ENCODE measurements at places on chromosomes 5 and 9.

DNA sequence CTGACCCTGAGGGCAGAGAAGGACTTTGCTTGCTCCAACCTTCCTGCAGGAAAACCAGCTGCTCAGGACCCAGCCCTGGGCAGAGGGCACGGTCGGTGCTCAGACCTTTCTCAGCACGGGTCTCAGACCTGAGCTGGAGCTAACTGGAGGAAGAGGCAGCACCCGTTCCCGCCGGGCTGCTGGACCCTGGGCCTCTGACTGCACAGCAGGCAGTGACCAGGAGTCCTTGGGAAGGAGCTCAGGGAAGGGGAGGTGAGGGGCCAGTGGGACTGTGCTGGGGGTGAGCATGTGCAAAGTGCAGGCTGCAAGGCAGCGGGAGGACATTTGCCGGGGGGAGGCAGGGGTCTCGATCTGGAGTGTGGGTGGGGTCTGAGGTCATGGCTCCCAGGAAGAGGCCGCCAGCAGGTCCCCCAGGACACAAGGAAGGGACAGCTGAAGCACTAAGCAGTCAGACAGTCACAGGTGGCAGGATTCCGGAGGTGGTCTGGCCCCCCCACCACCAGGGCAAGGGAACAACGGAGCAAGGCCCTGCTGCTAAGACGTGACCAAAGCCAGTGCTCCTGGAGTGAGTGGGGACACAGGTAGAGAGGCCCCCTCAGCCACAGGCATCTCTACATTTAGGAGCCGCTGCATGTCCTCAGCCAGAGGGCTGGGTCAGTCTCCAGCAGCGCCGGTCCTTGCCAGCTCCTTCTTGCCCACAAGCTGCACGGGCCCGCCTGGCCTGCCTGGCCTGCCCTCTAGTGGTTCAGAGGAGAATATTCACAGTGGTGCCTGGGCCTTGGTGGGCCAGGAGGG, 4.8 kb upstream of the DPM2 start:
- DNase-seq, result peak; percentile 74

- DNase-seq, result no peak
Measured at GRCh38 chr9:129011761-129012181, 16.4 kb downstream of the SH3GLB2 start.

DNA sequence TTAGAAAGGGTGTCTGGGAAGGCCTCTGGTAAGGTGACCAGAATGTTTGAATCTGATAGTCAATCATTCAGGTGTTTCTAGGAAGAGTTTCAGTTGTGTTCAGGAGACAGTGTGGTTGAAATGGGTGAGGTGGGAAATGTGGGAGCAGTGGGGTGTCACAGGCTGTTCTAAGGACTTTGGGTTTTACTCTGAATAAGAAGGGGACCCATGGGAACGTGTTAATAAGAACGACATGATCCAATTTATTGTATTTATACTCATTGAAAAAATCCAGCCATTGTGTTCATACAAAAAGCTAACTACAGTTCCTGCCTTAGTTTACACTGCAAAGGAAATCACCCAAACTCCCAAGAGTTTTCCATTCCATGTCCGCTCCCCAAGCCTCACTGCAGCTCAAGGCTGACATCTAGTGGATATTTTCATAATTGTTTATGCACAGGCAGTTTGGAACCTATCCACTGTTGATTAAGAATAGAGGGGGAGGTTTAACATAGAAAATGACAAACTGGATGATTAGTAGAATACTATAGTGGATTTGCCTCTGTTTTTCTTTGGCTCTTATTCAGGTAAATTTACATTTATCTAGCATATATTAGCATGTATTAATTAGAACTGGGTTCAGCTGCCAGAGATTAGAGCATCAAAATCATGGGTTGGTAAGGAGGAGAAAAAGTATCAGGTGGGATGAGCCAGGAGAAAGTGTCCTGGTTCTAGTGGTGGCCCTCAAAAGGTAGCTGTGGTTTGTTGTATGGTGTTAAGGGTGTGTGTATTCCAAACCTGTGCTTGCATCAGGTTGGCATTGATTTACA, 17.7 kb downstream of the CAVIN4 start:
- peak; percentile 36 for DNase-seq

- DNase-seq, result no peak
Measured at GRCh38 chr5:18959535-18959934, 1028.5 kb downstream of the CDH18 start.

DNA sequence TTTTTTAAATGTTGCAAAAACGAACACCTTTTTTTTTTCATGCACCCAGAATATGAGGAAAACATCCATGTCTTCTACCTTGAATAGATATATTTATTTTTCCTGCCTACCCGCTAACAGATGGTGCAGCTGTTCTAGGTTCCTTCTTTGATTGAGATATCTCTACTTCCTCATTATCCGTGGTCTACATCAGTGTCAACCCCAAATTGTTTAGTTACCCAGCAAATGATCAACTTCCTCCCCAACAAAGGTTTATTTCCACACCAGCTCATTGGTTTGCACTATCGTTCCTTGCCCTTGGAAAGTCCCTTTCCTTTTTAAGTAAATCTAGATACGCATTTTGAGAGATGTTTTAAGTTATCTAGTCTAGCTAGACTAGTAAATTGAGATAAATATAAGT, 166.4 kb downstream of the PRR16 start:
- DNase-seq, result no peak

- DNase-seq, result no peak
Measured at GRCh38 chr5:121271546-121271945, 580.1 kb upstream of the FTMT start.

- no peak for DNase-seq
Measured at GRCh38 chr5:113128082-113128481, 151.5 kb downstream of the DCP2 start.

GRCh38 chr5:118173340-118173739, 815.0 kb downstream of the DTWD2 start:
- DNase-seq, result no peak

DNA sequence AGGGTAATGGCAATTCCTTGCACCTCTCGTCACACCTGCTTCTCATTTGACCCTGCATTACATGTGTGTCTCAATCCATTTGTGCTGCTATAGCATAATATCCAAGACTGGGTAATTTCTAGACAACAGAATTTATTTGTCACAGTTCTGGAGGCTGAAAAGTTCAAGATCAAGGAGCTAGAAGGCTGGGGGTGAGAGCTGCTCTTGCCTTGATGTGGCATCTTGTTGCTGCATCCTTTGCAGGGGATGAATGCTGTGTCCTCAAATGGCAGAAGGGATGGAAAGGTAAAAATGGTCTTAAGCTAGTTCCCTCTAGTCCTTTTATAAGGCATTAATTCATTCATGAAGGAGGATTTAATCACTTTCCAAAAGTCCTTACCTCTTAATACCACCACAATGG, 323.7 kb upstream of the RPS23 start:
- DNase-seq, result no peak

GRCh38 chr5:91212714-91213092, 170.4 kb downstream of the ARRDC3 start:
- no peak for DNase-seq

DNA sequence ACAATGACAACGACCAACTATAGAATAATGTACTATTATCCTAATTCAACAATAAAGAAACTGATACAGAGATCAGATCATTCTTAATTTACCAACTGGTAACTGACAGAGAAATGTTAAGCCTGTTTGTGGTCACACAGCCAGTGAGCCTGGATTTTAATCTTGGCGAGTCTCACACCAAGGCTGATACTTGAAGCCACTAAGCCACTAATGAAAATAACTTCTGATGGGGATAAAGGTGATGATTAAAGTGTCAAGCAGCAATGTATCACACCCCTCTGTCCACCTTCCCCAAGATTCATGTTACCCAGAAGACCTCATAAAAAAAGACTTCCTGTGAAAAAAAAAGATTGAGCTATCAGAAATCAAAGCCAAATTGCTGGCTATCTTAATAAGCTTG, 350.5 kb downstream of the SPOCK1 start:
- no peak for DNase-seq

DNA sequence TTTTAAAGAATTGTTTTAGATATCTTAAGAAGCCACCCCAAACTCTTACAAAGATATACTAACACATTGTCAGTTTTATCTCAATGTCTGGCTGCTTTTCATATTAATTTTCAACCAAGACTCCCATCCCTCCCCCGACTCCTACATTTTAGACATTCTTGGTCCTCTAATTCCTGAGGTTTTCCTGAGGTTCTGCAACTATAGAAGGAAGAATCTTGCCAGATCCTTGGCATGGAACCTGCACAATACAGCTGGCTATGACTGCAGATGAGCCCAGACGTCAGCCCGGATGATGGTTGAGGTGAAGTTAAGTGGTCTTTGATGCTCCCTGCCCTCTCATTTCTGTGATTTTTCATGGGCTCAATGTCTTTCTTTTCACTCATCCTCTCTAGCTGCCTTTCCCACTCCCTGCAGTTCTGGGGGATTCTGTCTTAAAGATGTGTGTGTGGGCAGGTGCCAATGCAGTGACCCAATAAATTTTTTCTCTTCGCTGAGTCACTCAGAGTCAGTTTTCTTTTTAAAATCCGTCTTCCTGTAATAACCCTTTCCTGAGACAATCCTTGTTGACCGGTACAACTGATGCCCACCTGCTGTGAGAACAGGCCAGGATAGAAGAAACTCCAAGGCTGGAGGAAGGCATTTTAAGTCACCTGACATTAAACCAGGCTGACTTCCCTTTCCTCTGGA, 237.8 kb upstream of the GAS1 start:
- DNase-seq, result no peak

DNA sequence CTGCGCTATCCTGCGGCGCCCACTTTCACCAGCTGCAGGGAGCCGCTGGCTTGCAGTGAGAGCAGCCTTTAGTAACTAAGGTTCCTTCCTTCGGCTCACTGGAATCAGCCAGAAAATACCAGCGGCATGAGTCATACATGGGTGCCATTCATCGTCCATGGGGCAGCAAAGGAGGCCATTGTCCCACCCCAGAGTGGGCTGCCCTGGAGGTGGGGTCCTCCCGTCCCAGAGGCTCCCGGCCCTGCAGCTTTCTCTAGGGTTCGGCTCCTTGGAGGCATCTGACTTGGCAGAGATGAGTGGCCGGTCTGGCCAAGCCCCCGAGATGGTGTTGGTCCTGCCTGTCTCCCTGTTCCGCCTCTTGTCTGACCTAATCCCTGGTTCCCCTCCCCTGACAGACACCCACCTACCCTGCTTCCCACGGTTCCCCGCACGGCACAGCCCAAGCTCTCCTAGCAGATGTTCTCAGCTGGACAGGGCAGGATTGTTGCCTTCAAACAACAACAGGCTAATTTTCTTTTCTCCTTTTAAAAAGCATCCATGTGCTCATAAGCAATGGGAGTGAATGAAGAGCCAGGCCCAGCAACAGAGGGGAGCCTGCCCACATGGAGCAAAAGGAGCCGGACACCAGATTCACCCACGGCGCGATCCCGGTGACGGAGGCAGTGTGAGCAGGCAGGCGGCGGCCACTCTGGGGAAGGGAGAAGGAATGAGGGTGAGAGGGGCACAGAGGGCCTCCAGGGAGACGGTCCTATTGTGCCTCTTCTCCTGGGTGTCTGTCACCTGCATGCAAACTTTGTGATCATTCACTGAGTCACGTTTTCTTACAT, 97.0 kb upstream of the COL5A1 start:
- DNase-seq, result no peak

- no peak for DNase-seq
Measured at GRCh38 chr5:7461371-7461770, 65.4 kb downstream of the ADCY2 start.

DNA sequence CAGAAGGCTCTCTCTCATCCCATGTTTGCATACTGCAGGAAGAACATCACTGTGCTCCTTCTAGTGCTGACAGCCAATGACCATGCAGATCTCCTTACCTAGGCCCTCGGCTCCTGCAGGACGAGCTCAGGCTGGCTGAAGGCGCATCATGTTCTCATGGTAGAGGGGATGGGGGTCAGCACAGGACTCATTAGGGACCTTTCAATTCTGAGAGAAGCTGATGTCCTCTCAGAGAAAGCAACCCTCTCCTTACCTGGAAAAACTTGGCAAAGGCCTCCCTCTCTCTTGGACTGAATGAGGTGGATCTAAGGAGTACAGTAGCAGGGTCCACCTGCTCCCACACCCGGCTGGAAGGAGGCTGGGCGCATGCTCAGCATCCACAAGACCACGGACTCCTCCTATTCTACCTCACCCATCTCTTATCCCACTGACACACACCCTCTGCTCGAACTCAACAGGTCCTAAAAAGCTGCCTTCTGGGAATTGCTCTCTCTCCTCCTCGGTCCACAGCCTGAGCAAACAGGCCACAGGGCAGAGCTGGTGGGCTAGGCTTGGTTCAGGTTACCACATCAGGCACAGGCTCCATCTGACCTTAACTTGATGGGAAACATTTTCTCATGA, 2.9 kb downstream of the IPPK start:
- DNase-seq, result no peak

DNA sequence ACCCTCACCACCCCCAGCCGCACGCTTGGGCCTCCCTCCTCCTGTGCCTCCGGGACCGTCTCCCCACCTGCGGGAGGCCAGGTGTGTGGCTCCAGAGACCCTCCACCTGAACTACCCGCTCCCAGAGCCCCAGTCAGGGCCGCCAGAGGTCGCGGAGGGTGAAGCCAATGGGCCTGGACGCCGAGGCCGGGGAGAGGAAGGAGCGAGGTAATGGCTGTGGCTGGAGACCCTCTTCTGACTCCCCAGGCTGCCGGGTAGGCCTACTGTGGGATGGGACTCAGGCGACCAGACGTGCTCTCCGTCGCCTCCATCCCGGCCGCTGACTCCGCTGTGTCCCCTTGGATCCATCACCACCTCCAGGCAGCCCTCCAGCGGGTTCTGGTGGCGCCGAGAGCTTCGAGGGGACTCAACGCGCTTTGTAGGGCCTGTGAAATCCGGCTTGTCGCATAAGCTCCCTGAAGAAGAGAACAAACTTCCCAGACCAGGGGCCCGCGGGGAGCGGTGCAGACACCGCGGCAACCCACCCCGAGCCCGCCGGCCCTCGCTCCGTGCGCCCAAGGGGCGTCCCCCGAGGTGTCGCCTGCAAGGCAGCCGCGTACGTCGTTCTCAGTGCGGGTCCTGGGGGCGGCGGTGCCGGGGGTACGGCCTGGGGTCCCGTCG, 12.6 kb downstream of the IRX2 start:
- no peak for DNase-seq

GRCh38 chr9:128316421-128316820, 5.8 kb downstream of the TRUB2 start:
- no peak for DNase-seq

- no peak for DNase-seq
Measured at GRCh38 chr5:96909435-96909834, 26.4 kb upstream of the LNPEP start.

DNA sequence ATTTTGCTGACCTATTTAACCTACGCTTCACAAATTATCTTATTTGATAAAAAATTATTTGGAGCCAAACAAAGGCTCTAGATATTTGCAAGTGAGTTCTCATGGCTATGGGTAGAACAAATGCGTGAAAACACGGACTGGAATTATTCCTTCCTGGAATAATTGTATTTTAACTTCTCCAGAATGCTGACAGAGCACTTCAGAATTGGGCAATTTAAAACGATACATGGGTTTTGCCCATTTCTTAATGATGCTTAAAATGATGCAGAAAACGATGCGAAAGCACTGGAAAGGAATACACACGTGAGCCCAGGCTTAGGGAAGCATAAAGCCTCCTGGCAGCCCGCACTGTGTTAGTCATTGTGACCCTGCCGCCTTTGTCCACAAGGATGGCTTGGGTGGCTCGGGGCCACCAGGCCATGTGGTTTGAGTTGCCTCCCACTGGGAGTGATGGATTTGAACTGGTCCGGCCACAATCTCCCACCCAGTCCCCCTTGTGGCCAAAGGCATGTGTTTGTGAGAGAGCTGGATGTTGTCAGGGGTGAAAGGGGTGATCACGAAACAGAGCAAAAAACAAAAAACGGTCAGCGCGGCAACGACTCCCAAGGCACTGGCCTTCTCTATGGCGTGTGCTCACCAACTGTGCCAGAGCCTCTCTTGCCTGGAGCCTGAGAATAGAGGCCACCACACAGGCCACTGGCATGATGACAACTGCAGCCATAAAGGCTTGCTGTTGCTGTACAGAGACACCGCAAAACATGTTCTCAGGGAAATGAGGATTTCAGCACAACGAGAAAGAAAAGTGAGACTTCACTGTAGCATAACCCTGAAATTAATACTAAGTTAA, 234.2 kb upstream of the ADAMTS16 start:
- no peak for DNase-seq

All from GM13977 (cell line).